ENCODE measurements at places on chromosomes 6 and 20.

- peak; percentile 24 for DNase-seq
Observed at GRCh38 chr6:84033523-84034451, at the start of gene MRAP2. Gene MRAP2 (plus strand): TSS chr6:84033772. CDS start chr6:84055319, 21,547 bp downstream.

DNA sequence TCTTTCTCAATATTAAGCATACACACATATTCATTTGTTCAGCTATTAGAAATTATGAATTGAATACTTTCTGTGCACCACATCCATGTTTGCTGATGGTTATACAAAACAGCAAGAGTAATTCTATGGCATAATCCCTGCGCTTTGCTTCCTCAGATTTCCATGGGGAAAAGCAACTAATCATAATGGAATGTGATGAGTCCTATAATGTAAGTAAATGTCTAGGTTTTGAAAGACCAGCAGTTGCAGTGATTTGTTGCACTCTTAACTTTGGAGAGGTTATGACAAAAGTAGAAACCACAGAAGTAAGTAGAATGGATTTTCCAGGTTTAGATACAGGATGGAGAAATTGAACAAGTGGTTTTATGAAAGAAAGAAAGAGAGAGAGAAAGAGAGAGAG is 652.1 kb downstream of the CBLN4 start:
- DNase-seq: no peak

- DNase-seq: no peak
Observed at GRCh38 chr20:17490501-17490900, 40.7 kb downstream of the BFSP1 start.

DNA sequence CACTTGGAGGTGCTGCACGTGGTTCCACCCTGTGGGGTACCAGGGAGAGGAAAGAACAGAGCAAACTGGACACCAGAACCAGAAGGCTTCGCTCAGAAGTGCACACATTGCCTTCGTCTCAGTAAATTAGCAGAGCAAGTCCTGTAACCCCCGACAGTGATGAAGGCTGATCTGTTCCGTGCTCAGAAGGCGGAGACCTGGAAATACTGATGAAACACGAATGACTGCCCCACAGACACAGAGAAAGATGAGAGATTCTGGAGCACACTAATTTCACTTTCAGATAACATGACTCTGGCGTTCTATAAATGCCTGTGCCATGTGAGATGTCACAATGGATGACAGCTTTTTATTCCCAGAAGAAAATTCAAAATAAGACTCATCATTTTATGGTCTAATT is 44.2 kb upstream of the CCR6 start:
- DNase-seq: no peak

DNA sequence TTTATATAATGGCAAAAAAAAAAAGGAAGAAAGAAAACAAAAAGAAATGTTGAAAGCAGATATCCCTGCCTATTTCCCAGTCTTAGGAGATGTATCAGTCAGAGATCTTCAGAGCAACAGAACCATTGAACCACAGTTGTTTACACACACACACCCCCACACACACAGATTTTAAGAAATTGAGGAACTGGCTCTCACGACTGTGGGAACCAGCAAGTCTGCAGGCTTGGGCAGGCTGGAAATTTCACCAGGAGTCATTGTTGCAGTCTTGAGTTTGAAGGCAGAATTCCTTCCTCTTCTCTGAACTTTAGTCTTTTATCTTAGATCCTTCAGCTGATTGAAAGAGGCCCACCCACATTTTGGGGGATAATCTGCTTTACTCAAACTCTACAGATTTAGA is 380.9 kb downstream of the CDKAL1 start:
- DNase-seq: no peak

DNA sequence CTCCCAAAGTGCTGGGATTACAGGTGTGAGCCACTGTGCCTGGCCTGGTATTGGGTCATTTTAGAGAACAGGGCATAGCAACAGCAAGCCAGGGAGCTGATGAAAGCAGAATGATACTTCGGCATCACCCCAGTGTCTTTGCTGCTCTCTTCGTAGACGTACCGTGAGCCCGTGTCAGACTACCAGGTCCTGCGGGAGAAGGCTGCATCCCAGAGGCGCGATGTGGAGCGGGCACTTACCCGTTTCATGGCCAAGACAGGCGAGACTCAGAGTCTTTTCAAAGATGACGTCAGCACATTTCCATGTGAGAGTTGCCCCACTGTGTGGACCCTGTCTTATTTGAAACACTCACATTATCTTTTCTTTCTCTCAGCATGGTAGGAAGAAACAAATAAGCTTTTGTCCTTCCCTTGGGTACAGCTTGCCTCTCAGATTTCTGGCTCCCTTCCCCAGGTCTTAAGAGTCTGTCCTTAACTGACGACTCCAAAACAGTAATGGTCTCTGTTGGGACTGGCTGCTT is 15.9 kb downstream of the TAF8 start:
- DNase-seq: no peak

DNA sequence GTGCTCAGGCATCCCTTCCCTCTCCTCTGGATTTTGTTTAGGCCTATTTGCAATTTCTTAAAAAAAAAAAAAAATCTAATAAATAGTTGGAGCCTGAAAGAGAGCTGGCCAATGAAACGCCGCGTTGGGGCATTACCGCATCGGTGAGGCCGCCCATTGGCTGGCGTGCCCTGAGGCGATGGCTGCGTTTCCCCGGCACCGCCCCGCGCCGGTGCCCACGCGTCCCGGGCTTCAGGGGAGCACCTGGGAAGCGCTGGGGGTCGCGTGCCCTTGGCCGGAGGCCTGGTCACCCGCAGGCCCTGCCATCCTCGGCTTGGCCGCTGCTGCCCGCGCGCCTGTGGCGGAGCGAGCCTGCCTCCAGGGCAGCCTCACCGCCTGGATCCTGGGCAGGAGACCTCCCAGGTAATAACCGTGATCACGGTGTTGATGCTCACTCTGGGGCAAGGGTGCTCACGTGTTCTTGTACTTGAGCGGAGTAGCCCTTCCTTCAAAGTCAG is 155.4 kb downstream of the NRN1 start:
- peak; percentile 79 for DNase-seq

- no peak for DNase-seq
Observed at GRCh38 chr20:21832442-21833385, 127.2 kb downstream of the PAX1 start.

DNA sequence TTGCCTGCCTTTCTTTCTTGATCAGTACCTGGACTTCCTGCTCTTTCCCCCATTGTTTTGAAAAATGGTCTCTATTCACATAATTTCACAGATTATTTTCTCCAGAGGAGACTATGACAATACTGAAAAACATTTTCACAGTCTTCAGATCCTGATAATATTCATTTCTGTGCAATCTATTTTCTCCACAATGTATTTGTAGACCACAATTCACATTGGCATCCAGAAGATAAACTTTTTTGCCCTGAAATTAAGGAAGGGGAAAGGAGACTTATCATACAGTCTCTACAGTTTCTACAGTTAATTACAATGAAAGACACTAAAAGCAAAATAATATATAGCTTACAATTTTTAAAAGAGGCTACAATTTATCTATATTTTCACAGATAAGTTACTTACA is 18.4 kb downstream of the LCA5 start:
- DNase-seq: no peak

DNA sequence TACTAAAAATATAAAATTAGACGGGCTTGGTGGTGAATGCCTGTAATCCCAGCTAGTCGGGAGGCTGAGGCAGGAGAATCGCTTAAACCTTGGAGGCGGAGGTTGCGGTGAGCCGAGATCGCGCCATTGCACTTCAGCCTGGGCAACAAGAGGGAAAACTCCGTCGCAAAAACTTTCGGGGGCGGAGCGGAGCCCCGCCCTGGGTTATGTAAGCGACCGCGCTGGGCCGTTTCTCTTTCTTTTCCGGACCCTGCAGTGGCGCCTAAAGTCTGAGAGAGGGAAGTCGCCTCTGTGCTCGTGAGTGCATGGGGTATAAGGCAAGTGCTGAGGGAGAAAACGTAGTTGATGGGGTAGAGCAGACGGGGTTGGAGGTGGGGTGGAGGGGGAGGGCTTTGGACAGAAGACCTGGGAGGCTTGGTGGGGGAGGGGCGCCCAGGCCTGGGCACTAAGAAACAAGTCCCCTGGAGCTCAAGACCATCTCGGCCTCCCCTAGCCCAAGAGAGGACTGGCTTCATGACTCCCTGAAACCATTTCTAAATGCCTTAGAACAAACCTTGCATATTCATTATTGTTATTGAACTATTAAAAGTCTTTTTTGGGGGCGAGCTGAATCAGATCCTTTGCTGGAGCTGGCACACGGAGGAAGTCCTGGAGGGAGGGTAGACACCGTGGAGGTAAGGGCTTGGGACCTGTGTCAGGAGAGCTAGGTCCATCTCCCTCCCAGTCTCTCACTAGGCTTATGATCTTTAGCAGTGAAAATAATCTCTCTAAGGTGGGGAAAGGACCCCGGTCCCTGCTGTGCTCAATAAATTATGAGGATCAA is 2.7 kb upstream of the MICA start:
- peak; percentile 80 for DNase-seq

DNA sequence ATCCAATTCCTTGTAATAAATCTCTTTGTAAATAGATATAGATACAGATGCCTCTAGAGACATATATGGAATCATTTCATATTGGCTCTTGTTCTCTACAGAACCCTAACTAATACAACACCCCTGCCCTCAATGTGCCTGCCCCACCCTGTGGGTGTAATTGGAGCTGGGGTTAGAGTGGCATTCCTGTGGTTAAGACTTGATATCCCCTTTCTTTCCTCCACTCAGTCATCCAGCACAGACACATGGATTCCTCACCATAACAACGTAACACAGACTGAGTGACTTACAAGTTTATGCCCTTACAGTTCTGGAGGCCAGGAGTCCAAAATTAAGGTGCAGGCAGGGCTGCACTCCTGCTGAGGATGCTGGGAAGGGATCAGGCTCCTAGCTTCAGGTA is 42.8 kb downstream of the C6orf118 start:
- DNase-seq: no peak

DNA sequence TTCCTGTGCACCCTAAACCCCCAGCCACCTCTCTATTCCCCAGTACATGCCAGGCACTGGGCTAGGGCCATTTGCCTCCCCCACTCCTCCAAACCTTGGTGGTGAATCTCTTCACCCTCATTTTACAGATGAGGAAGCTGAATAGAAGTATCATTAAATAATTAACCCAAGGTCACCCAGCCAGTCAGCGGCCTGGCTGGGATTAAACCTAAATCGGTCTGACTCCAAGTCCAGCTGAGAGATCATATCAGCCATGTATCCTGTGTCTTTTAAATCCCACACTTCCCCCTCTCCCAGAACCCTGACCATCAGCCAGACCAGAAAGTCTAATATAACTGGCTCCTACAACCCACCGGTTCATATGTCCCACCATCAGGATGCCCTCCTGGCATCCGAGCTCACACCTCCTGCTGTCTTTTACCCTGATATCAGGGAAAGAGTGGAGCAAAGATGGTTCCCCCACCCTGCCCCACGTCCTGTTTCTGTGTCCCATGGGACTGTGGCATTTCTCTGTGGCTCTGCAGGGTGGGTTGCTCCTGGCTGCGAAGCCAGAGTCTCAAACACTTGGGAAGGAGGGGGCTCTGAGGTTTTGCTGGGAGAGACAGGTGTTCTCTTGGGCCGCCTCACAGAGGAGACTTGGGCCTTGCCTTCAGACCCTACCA is 145.3 kb downstream of the VEGFA start:
- no peak for DNase-seq

GRCh38 chr20:15814360-15814759 is 758.9 kb downstream of the KIF16B start:
- no peak for DNase-seq

DNA sequence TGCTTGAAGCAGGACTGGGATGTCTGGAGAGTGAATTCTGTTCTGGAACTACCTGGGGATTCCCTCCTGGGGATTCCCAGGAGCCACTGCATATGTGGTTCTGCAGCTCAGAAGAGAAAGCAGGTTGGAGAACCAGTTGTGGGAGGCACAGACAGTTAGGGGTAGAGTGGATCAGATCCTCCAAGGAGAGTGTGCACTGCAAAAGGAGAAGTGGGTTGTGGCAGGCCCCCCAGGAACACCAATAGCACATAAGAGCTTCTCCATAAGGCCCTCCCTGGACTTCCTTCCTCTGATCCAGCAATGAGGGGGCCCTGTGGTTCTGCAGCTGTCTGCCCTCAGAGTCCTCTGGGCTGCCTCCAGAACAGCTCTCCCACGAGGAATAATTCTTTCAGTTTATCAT is 369.2 kb upstream of the CNR1 start:
- no peak for DNase-seq

GRCh38 chr6:129331450-129332138 is 378.4 kb downstream of the ARHGAP18 start:
- DNase-seq: no peak

- DNase-seq: no peak
Observed at GRCh38 chr20:50585678-50586077, 75.5 kb downstream of the PTPN1 start.

- no peak for DNase-seq
Observed at GRCh38 chr6:37814374-37814773, 5.2 kb upstream of the ZFAND3 start.

- DNase-seq: no peak
Observed at GRCh38 chr6:16105854-16106253, 23.0 kb upstream of the MYLIP start.

GRCh38 chr6:130713144-130713543 is 114.1 kb upstream of the SMLR1 start:
- DNase-seq: no peak

DNA sequence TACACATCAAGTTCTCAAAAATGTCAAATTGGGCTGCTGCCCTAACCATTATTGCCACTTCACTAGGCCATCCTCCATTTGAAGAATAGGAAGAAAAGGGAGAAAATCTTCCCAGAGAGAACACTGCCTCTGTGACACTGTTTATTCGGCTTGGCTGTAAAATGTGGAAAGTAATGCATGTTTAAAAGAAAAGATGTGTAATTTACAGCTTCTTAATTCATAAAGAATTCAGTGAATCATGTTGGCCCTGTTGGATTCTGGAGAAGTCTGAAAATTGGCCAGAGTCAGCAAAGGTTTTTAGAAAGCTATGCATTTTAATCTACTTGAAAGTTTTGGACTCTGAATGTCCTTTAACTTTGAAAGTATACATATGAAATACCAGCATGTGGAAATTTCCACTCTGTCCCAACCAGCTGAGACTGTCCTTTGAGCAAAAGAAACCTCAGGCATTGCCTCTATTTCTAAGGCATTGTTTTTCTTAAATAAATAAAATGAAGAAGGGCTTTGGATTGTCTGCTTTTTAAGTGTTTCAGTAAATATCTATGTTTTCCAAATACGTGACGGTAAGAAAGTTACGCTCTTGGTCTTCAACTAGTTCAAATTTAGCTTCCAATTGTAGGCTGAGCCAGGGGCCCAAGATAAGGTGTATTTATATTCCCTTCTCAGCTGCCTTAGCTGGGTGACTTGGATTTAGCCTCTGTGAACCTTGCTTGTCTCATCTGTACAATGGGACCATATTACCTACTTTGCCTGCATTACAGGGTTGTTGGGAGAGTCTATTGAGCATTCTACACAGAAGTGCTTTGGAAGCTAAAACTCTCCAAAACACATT is 222.2 kb downstream of the UST start:
- DNase-seq: no peak

DNA sequence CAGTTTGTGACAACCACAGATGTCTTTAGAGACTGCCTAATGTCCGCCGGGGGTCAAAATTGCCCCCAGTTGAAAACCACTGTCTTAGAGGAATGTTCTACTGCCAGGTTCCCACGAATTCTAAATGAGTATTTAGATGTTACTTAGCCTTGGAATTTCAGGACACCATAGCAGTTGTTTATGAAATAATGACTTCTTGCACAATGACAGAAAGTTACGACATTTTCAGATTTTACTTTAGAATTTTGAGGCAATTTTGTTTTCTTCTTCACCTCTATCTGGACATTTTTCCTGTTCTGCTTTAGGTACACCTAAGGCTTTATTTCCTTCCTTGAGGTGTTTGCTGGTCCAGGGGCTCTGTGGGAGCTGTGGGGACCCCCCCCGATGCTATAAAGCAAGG is 83.4 kb downstream of the CCDC170 start:
- DNase-seq: no peak

All from stimulated activated CD8-positive, alpha-beta memory T cell treated with anti-CD3 and anti-CD28 coated beads, Interleukin-4, amount 100 ng/mL, for 48 hours (primary cell).